ENCODE measurements at places on chromosomes 2 and 18.

- DNase-seq, result no peak
Observed at GRCh38 chr2:47208852-47209606, 53.9 kb upstream of the STPG4 start.

DNA sequence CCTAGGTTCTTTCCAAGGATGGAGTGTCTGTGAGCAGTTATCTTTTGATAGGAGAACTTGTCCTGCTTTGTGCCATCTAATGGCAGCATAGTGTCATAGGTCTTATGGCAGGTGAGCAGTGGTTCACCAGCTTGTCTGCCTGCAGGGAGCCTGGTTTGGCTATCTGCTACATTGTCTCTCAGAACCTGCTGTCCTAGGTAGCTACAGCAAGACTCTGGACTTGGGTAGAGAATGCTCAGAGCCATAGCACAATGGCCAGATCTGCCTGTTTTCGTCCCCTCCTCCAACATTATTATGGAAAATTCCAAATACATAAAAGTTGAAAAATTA lies 28.3 kb downstream of the AGFG1 start:
- DNase-seq, result no peak

- DNase-seq, result no peak
Observed at GRCh38 chr2:88549616-88550292, 77.5 kb downstream of the EIF2AK3 start.

DNA sequence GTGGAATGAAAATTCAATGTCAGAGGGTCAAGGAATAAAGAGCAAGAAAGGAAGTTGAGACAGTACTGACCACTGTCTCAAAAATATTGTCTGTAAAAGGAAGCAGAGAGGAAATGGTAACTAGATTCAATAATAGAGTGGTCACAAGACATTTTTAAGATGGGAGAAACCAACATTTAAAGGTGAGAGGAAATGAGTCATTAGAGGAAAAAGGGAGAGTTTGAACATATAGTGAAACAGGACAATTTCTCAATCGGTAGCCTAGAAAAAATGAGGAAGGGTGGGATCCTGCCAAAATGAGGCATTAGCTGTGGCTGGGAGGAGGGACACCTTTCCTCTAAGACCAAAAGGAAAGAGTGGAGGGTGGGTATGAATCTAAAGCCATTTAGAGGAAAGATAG lies 288.5 kb downstream of the SP3 start:
- DNase-seq, result no peak

DNA sequence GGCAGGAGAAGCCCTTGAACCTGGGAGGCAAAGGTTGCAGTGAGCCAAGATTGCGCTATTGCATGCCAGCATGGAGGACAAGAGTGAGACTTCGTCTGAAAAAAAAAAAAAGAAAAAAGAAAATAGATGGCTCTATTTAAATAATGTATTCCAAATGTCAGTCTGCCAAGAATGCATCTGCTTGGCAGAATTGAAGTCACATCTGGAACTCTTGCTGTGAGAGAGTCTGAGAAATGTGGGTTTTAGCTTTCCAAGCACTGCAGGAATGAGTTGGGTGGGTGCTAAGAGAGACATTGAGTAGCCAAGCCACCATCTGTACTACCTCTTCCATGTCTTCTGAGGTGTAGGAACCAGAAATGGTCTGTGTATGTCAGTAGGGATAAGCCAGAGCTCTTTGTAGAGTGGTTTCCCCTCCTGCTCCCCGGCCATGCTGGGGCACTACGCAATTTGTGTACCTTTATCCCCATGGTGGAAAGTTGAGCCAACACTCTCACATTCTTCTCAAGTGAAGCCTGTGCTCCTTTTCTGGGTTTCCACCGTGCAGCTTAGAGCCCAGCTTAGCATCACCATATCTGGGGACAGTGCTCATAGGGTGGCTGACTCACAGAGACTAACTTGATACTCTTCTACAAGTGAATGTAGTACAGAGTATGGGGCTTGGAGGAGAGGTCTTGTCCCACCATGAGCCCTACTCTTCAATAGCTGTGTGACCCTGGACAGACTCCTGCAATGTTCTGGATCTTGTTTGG lies 25.3 kb downstream of the IL1F10 start:
- no peak for DNase-seq

- no peak for DNase-seq
Observed at GRCh38 chr2:26899500-26900164, 51.7 kb downstream of the DPYSL5 start.

DNA sequence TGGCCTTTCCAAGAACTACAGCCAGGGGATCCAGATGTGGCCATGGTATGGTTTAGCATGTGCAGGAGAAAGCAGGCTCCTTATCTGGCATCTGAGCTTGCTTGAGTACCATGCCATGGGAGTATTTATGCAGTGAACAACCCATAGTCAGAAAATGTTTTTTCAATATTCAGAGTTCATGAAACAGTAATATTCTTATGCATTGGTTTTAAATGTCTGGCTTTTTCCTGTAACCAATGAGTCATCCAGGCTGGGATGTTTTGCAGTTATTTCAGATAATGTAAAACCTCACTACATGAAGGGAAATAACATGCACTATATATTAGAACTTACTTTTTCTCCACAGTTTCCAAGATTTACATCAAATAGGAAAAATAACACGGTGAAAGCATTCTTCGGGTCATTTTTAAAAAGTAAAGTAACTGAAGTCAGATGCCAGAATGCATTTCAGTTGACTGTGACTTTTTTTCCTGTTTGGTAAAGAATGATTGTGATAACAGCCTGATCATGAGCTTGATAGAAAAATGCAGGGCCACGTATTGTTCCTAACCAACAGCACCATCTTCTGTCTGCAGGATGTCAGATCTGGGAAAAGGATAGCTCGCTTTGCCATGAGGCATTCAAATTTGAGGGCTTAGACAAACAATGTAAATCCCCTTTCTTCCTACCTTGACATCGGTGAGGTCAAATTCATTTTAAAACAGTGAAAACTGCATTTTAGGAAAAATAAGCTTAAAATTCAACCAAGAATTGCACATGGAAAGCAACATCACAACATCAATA lies 152.8 kb downstream of the DSC3 start:
- DNase-seq, result no peak
